ENCODE measurements at places on chromosomes 3 and 15. TPM values are rescaled to one million over a fixed set of nuclear protein-coding genes. Genes with fewer than 3 reads are reported as not detected.

DNA sequence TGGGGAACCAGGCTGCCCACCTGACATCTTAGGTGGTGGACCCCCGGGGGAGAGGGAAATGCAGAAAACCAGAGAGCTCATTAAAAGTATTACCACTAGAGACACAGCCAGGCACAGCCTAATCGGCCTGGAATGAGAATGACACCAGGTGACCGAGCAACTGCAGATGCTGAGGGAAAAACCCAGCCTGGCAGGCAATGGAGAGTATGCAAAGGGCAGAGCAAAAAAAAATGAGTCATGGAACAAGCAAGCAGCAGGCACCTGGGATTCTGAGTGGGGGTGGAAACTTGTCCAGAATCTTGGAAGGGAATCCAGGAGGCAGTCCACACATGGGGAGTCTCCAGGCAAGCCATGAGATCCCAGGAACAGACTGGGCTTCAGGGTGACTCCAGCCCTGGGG, 183.7 kb upstream of the LRRN1 start:
- no peak overlapping the region for H3K27ac ChIP-seq
- DNase-seq = no peak
- H3K4me3 ChIP-seq = no peak overlapping the region
- H3K36me3 ChIP-seq = no peaks in the 10 kb centered on the region

PTH1R gene
- 8.2 TPM for total RNA-seq

SLC6A1 gene
- 0.26 TPM for total RNA-seq

DNA sequence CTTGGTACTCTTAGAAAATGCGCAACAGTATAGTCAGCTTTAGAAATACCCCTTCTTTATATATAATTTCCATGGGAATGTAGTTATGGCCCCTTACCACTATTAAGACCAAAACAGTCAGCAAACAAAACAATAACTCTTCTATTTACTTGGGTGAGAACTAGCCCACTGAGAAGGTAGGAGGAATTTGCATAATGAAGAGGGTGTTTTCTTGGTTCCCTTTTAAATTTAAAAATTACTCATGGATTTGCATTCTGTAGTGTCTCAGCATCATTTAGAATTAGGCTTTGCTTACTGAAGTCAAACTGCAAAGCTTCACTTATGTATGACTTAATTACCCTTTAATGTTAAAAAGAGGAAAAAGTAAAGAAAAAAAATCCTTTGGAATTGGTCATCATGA, 350.8 kb downstream of the PTPRG start:
- H3K4me1 ChIP-seq = no peaks in the 10 kb centered on the region
- DNase-seq = no peak
- H3K27ac ChIP-seq = no peak overlapping the region
- H3K36me3 ChIP-seq = no peaks in the 10 kb centered on the region
- no peaks in the 10 kb centered on the region for H3K27me3 ChIP-seq

GRCh38 chr3:197512691-197513571, 42.8 kb downstream of the BDH1 start:
- H3K36me3 ChIP-seq = no peaks in the 10 kb centered on the region
- no peak overlapping the region for H3K4me3 ChIP-seq
- H3K27me3 ChIP-seq = no peaks in the 10 kb centered on the region
- H3K4me1 ChIP-seq = peaks cover 5% of the 10 kb centered on the region
- DNase-seq = no peak

DNA sequence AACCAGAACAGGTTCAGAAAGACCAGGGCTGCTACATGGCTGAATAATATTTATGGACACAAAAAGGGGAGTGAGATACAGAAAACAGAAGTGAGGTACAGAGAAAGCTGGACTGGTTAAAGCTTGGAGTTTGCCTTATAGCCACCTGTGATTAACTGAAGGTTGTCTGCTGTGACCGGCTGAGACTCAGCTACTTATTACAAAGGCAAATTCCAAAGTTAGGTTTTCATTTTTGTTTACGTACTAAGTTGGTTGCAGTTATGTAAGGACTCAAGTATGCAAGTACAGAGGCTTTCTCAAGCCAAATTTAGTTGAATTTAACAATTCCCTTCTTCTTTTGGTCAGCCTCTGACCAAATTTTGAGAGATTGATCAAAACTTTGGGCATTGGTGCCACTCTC, 264.6 kb downstream of the THSD4 start:
- no peaks in the 10 kb centered on the region for H3K36me3 ChIP-seq
- H3K27me3 ChIP-seq = no peaks in the 10 kb centered on the region
- H3K4me1 ChIP-seq = peaks cover 2% of the 10 kb centered on the region
- no peak for DNase-seq
- H3K4me3 ChIP-seq = no peak overlapping the region

- no peak overlapping the region for H3K4me3 ChIP-seq
- no peaks in the 10 kb centered on the region for H3K36me3 ChIP-seq
- H3K27me3 ChIP-seq = no peaks in the 10 kb centered on the region
These were observed 22.1 kb downstream of the GABRR3 start for GRCh38 chr3:98012979-98013378.
